GM19239 (cell line): ENCODE measurements at places on chromosomes 2 and 18.

GRCh38 chr2:53429901-53430300 lies 337.7 kb upstream of the CHAC2 start:
- no peak for DNase-seq

DNA sequence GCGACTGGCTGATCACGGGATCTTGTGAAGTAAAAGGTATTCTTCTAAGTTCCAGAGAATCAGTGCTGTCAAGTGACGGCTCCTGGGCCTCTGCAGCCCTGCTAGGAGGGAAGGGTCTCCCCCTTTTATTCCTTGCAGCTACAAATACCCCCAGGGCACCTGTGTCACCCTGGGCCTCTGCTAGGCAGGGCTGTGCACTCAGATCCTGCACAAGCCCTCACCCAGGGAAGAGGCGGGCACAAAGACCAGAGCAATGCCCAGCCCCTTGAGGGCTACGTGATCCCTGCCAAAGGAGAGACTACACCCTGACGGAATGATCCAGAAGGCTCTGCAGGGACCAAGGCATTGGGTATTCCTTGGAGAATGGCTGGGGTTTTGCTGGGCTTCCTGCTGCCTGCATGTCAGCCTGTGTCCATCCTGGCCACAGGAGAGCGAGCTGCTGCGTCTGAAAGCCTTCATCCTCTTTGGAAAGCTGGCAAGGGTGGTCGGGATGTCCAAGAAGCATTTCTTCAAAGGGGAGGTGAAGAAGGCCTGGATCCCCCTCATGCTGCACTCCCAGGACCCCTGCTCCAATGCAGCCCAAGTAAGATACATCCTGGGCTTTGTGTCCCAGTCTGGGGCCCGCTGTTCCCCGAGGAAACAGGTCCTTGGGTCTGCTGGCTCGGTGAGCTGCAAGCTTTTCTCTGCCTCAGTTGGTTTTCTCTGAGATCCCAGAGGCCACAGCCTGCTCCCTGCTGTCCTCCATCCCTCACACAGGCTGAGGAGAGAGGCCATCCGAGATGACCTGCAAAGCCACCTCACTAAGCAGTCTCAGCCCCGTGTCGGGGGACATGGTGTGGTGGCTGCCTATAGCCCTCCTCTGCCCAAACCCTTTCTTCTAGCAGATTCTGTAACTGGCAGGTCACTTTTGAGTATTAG lies 24.9 kb downstream of the HJURP start:
- no peak for DNase-seq

- no peak for DNase-seq
These were observed 198.9 kb downstream of the HDAC4 start for GRCh38 chr2:239201884-239202283.

DNA sequence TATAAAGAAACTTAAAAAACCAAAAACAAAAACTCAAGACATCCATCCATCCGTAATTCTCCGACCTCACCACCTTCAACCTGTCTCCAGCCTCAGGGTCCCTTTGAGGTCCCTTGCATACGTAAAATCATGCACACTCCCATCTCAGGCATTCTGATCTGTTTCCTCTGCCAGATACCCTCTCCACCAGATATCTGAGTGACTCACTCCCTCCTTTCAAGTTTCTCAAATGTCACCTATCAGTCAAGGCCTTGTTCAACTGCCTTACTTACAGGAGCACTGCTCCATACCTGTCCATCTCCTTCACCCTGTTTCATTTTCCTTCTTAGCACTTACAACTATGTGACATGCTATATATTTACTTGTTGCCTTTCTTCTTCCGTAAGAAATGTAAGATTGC lies 369.3 kb downstream of the NBAS start:
- DNase-seq: no peak

GRCh38 chr2:33033606-33034081 lies 86.9 kb downstream of the LTBP1 start:
- no peak for DNase-seq

- DNase-seq: no peak
These were observed 59.1 kb downstream of the TPO start for GRCh38 chr2:1472350-1472749.
